ENCODE measurements at places on chromosomes 4 and X.

DNA sequence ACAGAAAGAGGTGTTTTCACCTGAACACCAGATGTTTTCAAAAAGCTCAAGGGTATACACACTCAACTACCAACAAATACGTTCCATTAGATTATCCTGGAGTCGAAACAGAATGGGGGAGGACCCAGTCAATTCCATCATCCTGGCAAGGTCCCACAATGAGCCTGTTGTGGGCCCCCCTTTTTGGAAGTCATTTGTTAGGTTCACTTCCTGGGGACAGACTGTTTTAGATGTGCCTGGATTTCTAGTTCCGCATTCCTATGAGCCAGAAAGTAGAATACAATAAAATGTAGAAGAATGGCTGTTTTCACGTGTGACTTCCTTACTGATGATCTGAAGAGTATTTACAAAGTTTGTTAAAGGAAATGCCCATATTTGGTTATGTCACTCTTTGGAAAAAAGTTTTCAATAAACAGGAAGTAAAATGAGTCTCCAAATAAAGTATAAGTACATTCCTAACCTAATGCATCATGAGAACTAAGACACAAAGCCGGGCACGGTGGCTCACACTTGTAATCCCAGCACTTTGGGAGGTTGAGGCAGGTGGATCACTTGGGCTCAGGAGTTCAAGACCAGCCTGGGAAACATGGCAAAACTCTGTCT lies 192.5 kb downstream of the MAML3 start:
- DNase-seq = no peak

GRCh38 chr4:26959654-26960047 lies 99.0 kb downstream of the STIM2 start:
- DNase-seq = no peak

GRCh38 chr4:61520681-61521160 lies 320.6 kb downstream of the ADGRL3 start:
- DNase-seq = no peak

DNA sequence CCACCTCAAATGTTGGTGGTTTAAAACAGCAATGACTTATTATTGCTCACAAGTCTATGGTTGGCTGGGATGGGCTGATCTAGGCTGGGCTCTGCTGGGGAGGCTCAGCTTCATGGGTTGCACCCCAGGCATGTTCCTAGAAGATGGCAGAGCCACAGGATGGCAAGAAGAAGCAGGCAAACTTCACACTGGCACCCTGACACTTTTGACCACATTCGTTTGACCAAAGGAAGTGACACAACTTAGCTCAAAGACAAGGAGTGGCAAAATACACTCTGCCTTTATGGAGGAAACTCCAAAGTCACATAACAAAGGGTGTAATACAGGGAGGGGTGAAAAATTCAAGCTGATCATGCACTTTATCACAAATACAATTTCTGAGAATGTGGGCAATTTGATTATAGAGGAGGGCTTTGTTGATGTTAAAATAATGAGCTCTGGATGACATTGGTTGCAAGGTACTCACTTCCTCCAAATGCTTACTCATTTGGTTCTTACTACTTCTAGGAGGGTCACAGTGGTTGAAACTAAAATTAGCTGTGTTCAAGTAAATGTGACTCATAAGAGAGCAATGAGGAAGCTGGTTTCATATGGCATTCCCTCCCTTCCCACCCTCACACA lies 249.2 kb upstream of the RPS6KA3 start:
- no peak for DNase-seq

- DNase-seq = no peak
Observed at GRCh38 chrX:150834695-150835094, 63.8 kb downstream of the CD99L2 start.

DNA sequence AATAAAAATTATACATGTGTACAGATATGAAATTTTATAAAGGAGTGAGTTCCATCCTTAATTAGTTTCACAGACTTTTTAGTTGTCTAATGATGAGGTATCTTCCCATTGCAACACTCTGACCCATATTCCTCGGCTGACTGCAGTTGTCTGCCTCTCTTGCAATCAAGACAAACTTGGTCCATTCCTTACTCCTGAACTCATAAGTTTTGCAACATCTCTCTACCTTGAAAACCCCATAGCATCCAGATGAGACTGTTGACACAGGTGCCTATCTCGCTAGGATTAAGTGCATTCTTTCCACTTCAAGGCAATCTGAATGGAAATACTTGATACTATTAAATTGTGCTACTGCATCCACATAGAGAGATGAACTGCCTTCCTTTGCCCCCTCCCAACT lies 2.3 kb downstream of the XKRX start:
- no peak for DNase-seq

GRCh38 chrX:2696698-2697215 lies 5.7 kb downstream of the CD99 start:
- DNase-seq = no peak

DNA sequence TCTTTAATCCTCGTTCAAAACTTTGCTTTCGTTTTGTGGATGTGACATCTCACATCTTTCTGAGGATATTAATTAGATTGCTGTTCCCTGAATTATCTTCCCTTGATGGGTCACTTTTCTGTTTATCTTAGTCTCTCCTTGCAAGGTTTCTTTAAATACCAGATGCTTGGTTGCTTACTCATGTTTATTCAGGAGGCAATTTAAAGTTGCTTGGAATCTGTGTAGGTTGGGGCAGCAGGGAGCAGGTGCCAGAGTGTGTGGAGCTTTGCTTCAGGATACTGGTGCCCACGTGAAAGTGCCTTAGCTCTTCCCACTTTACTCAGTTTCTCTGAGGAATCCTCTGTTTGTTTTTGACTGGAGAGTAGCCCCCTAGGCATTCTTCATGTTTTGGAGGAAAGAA lies 24.0 kb downstream of the ANAPC4 start:
- no peak for DNase-seq

GRCh38 chr4:930028-930551 lies 2.0 kb downstream of the GAK start:
- DNase-seq = no peak

Data from right hindlimb (tissue), 1 donor.